ENCODE measurements at places on chromosomes 2 and 18.

- DNase-seq = no peak
These were observed 31.4 kb downstream of the C18orf54 start for GRCh38 chr18:54389143-54389505.

DNA sequence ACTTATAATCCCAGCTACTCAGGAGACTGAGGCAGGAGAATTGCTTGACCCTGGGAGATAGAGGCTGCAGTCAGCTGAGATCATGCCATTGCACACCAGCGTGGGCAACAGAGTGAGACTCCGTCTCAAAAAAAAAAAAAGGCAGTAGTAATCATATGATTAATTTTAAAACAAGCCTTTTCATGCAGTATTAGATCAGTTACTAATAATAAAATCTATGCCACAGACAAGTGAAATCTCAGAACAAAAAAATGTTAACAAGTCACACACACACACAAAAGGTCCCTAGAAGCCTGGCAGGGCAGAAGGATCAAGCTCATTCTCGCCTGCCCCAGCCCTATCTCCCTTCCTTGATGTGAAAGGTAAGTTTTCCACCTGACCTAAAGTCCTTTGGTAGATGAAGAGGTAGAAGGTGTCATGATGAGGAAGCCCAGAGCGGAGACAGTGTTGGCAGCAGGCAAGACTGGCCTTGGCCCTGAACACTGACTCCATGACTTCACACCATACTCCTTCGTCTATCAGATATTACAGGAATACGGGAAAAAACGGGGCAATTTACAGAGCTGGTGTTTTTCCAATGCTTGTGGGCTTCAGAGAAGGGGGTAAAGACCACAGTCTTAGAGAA, 10.6 kb downstream of the KDSR start:
- DNase-seq = no peak

- DNase-seq = no peak
These were observed 3.3 kb upstream of the WDR75 start for GRCh38 chr2:189437926-189438325.

GRCh38 chr2:64978514-64979268, 10.5 kb upstream of the SLC1A4 start:
- DNase-seq = no peak

- DNase-seq = no peak
These were observed 22.7 kb downstream of the MGAT5 start for GRCh38 chr2:134276381-134277172.

DNA sequence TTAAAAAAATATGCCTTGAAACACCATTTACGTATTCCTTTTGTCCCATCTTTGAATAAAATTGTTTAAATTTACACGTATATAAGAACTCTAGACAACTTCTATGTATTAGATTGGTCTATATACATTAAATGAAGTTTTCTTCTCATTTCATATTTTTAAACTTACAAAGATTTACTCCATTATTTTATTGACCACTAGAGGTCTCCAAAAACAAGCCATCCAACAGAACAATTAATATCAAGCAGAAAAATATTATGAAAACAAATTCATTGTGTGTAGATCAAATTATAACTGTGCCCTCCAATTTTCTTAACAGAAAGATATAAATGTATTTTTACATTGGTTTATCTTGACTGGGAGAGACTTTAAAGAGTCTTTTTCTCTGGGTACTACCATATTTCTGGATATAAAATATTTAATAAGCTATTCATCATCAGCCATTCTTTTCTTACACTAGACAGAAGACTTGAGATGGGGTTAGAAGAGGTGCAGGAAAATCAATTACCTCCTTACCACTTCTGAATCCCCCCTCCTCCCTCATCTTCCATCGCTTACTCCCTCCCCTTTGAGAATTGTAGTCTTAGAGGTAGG, 66.5 kb downstream of the DPP4 start:
- no peak for DNase-seq

- no peak for DNase-seq
These were observed 65.4 kb downstream of the SATB2 start for GRCh38 chr2:199392363-199392762.

GRCh38 chr2:15076668-15077067, 444.2 kb downstream of the LRATD1 start:
- no peak for DNase-seq

DNA sequence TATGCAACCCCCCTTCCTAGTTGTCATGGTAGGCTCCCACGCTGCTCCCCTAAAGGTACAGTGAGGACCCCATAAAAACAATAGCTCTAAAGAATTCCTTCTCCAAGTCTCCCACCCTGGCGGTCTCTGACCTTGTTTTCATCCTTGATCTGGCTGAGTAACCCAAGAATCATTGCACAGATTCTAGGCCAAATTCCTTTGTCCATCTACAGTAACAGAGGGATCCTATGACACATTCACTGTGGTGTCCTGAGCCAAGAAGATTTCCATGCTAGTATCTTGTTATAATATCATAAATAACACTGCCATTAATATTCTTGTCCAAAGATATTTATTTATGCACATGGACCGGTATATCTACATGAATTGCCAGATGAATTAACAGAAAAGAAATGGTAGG, 240.2 kb downstream of the CYP26B1 start:
- DNase-seq = no peak

DNA sequence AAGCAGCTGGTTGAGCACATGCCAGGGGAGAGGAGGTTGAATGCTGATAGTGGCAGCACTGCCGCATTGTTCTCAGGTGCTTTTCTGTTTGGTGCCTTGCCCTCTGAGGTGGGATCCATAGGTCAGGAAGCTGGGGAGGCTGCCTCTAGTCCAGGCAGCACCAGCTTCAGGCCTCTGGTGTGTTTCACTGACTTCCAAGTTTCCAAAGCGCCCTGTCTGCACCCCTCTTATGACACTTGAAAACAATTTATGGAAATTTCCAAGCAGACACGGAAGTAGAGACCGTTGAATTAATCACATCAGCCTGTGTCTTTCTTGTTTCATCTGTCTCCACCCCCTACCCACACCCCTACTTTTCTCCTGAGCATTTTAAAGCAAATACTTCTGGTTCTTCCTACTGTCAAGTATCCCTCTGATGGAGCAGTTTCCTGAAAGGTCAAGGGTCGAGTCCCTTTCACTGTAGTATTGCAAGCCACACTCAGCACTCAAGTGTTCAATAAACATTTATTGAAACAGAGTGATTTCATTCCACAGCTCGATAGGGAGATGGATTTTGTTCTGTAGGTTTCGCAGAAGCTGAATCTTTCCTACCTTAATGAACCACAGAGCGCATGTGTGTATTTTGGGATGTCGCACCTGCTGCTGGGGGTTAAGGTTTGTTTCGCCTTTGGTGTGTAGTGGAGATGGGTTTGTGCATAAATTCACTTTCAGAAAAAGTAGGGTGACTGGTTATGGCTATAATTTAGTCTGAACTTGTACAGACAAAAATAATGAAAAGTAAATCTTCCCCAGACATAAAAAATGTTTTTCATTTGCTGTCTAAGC, 21.4 kb downstream of the DGKD start:
- DNase-seq = no peak

- DNase-seq = no peak
These were observed 222.6 kb upstream of the SALL3 start for GRCh38 chr18:78757014-78757413.

GRCh38 chr18:41071826-41072225, 883.2 kb upstream of the PIK3C3 start:
- DNase-seq = no peak

DNA sequence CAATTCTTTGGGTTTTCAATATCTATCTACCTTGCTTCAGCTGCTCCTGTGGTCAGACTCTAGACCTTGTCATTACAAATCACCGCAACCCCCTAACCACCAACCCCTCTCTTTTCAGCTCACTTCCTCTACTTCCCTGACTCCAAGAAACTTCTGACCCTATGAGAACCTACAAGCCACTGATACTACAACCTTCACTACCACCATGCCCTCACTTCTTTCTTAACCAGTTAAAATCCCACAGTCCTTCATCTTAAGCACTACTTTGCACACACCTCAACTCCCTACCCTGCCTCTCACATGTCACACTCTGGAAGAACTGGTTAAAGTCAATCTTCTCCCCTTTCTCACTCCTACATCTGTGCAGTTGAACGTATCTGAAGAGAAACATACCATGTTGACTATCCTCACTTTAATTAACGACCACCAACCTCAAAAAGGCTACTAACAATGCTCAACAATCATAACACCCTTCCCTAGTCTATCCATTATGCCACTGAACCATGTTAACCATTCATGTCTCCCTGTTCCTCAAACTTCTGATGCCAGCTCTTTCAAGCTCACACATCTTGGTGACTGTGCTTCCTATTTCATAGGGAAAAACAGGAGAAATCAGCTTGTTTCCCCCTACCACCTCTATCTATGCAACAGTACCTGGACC, 12.6 kb downstream of the EIF2AK3 start:
- no peak for DNase-seq

GRCh38 chr18:75863696-75864095, 436.2 kb upstream of the SMIM21 start:
- no peak for DNase-seq

DNA sequence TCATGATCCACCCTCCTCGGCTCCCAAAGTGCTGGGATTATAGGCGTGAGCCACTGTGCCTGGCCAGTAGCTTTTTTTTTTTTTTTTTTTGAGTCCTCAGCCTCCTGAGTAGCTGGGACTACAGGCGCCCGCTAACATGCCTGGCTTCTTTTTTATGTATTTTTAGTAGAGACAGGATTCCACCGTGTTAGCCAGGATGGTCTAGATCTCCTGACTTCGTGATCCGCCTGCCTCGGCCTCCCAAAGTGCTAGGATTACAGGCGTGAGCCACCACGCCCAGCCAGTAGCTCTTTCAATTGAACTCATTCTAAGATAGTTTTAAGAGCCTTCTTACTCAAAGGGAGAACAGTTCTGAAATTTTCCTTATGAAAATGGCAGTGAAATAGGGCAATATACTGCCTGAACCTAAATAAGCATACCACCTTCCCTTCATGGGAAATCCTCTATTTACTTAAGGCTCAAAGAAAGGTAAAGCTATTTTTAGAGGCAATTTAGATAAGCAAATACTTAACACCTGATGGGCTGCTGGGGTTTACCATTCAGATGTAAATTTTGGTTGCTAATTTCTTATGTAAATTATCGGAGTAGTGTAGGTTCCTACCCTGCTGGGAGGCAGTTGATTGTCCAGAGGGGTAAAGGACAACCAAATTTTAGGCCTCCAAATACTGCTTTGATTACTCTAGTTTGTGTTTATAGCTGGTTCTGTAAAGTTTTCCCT, 144.7 kb downstream of the GREB1L start:
- no peak for DNase-seq

DNA sequence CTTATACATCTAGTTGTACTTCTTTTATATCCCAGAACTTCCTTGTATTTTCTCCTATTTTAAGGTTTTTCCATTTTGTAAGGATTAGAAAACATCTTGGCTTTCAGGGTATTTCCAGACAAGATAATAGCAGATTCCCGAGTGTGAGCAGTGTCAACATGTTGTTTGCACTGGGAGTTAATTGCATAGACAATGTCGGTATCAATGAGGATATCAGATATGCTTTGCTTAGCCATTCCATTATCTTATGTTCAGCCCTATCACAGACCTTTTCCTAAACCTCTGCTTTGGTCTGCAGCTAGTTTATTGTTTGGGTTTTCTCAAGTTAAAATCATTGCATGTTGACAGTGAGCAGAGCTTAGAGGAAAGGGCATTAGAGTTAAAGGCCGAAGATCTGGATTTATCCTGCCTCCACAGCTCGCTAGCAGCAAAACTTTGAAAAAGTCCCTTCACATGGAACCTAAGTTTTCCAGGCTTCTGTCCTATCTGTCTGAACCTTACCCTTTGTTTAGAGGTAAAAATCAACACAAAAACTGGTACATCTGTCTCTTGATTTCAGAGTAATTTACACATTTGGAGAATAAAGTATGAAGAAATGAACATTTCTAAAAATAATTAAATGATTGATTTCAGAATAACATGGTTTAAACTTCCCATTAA, 355.4 kb downstream of the KIAA1328 start:
- DNase-seq = no peak

DNA sequence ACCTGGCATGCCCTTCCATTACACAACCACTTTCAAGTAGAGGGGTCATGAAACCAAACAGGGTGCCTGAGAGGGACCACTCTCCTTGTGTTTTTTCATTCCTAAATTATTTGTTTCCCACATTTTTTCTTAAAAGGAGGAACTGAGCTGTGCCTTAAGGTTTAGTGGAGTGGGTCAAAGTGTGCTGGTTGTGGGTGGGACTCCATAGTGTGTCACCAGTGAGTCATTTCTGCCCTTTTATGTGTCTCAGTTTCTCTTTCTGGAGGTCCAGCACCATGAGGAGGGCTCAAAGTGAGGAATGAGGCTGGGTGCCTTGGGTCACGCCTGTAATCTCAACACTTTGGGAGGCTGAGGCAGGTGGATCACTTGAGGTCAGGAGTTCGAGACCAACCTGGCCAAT, 37.8 kb downstream of the COMMD1 start:
- DNase-seq = no peak

GRCh38 chr2:199228887-199229819, 228.6 kb downstream of the SATB2 start:
- DNase-seq = peak; percentile 31

GRCh38 chr2:48668992-48669391, 51.3 kb downstream of the GTF2A1L start:
- DNase-seq = no peak

- DNase-seq = no peak
These were observed 492.6 kb downstream of the SLC4A3 start for GRCh38 chr2:220120041-220120440.

GRCh38 chr18:79515944-79516351, 120.2 kb downstream of the NFATC1 start:
- DNase-seq = no peak

GRCh38 chr2:105274046-105274445, 32.5 kb downstream of the GPR45 start:
- no peak for DNase-seq

DNA sequence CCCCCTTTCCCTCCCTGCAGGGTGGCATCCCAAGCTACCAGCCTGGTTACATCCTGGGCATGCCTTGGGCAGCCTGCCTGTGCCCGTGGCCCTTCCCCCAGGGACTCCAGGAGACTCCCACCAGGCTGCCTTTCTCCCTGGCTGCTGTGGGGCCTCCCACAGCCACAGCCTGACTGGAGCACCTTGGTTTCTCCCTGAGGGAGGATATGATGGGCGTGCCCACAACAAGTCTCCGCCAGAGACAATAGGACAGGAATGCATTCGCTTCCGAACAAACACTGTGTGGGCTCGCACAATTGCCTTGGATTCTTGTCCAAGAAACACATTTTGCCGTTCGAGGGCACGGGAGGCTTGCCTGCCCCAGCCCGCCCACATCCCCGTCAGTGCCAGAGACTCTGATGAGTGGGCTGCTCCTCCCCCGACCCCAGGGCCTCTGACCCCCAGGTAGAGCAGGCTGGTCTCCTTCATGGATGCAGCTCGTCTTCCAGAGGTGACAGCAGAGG, 102.1 kb downstream of the SMAD7 start:
- DNase-seq = no peak

- no peak for DNase-seq
These were observed 402.3 kb downstream of the TGIF1 start for GRCh38 chr18:3852321-3852720.

- no peak for DNase-seq
These were observed 11.1 kb downstream of the AMMECR1L start for GRCh38 chr2:127874378-127875269.

- DNase-seq = no peak
These were observed 36.4 kb upstream of the LMAN1 start for GRCh38 chr18:59395226-59396175.
